Stimulated activated CD4-positive, alpha-beta T cell treated with anti-CD3 and anti-CD28 coated beads, Interleukin-4, amount 100 ng/mL, for 48 hours (primary cell): ENCODE measurements at places on chromosomes 5 and 9.

DNA sequence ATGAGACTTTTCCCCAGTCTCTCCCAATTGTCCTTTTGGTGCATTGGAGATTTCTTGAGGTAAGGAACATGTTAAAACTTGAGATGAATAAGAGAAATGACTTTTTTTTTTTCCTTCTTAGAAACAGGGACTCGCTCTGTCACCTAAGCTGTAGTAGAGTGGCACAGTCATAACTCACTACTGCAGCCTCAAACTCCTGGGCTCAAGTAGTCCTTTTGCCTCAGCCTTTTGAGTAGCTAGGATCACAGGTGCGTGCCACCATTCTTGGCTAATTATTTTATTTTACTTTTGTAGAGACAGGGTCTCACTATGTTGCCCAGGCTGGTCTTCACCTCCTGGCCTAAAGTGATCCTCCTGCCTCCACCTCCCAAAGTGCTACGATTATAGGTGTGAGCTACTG is 25.9 kb downstream of the CDC42SE2 start:
- no peak for DNase-seq

GRCh38 chr9:4316409-4316808 is 16.5 kb upstream of the GLIS3 start:
- no peak for DNase-seq

DNA sequence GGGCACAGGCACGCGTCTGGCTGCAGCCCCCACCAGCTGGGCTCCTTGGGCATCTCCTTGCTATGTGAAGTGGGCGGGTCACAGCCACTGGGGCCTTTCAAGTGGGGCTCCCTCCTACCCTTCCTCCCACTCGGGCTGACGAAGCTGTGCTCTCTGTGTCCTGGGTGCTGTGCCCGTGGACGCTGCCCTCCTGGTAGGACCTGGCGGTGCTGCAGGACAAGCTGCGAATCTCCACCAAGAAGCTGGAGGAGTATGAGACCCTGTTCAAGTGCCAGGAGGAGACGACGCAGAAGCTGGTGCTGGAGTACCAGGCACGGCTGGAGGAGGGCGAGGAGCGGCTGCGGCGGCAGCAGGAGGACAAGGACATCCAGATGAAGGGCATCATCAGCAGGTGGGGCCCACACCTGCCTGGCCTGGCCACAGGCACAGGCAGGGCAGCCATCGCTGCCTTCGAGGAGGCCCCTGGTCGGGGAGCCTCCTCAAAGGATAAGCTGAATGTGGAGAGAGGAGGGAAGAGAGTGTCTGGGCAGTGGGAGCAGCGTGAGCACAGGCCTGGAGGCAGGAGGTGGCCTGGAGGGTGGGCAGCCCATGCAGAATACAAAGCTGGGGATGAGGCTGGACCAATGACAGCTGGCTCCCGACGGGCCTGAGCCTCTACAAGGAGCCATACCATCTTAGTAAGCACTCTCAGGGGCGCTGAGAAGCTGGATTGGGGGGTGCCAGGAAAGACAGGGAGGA is 124.7 kb downstream of the DAB2IP start:
- DNase-seq, result no peak

- DNase-seq, result no peak
These were observed 1091.3 kb upstream of the CDH6 start for GRCh38 chr5:30102185-30102584.

DNA sequence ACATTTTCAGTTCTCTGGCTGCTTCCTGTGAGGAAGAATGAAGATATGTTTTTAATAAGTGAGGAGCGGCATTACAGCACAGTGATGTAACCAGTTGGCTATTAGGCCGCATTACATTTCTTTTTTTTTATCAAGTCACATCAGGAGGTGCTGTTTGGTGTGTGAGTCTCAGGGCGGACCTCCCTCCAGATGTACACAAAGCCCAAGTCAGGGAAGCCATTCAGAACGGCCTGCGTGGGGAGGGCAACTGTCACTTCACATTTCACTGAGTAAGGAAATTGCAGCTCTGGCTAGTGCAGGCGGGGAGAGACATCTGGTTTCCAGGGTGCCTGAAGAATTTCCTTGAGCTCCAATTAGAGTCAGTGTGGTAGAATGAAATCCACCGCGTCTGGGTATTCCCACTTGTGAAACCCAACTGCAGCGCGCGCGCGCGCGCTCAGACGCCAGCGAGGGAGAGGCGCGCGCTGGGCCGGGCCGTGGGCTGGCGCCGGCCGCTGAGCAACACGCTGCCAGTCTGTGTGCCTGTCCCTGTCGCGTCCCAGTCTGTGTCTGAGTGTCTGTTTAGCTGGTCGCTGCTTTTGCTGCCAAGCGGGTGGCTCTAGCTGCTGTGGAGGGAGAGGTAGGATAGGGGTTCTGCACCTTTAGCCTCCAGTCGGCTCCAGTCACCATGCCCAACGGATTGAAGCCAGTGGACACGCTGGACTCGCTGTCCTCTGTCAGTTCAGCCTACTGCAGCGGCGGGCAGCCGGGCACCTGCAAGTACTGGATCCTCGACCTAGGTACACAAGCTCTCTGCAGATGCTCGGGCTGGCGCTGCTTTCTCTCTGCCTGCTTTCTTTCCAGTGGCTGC is 140.8 kb upstream of the OTULINL start:
- no peak for DNase-seq

DNA sequence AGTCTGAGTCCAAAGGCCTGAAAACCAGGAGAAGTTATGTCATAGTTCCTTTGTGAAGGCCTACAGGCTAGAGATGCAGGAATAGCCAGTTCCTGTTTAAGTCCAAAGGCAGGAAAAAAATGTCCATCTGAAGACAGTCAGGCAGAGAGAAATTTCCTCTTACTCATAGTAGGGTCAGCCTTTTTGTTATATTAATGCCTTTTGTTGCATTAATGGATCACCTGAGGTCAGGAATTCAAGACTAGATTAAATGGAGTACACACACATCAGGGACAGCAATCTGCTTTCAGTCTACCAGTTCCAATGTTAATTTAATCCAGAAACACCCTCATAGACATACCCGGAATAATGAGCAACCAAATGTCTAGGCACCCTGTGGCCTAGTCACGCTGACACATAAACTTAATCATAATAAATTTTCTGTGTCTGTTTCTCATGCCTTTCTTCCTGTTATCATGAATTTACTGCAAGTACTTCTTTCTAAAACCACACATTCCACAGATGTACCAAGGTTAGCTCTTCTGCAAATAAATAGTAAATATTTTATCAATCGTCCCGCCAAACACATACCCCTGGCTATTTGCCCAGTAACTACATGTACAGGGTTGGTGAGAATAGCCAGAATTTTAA is 703.9 kb downstream of the EFNA5 start:
- DNase-seq, result no peak

- DNase-seq, result no peak
These were observed 71.9 kb upstream of the SPATA31E1 start for GRCh38 chr9:87810679-87811178.

DNA sequence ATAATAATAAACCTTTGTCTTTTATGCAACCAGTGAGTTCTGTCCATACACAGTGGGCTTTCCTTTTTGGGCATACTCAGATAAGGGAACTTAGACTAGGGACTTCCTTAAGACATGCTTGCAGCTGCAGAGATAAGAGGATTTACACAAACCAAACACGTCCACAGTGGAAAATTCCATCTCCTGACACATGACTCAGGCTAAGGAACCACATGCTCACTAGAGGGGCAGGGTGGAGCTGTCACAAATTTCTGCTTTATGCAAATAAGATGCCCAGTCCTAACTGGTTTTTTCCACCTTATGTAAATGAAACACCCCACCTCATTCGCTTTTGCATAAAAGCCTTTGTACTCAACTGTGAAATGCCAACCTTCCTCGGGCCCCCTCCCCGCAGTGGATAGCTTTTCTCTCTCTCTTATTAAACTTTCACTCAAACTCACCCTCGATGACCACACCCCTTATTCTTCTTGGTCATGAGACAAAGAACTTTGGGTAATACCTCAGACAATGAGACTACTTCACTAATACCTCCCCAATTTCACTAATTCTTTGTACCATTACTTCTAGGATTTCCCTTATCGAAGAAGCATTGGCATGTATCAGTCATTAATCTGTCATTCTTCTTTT is 170.3 kb upstream of the FTMT start:
- no peak for DNase-seq

DNA sequence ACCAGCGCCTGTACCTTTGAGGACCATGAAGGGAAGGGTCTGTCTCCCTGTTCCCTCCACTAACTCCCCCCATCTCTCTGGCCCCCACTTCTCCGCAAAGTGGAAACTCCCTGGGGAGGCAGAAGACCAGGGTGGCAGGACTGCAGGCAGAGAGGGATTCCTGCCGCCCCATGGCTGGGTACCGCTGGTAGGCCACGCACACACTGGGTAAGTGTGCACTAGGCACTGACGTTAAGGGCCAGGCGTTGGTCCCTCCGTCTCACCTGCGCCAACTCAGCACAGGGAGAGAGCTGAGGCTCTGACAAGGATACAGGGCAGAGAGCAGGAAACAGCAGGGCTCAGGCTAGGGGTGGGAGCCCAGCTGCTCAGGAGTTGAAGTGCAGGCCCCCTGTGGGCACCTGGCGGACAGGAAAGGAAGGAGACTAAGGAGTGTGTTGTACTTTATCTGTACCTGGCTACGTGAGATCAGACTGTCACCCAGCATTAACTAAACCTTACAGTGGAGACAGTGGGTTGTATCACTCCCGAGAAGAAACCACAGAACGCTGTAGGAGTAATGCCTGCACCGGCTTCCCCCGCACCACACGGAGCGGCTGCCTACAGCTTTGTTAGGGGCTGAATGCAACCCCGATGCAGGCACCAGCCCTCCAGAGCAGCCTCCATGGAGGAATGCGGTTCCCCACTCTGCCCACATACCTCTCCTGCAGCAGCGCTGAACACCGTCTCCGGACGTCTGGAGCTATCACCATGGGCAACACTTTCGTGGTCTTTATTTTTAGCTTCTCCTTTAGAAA is 34.2 kb upstream of the CLPTM1L start:
- DNase-seq, result no peak

DNA sequence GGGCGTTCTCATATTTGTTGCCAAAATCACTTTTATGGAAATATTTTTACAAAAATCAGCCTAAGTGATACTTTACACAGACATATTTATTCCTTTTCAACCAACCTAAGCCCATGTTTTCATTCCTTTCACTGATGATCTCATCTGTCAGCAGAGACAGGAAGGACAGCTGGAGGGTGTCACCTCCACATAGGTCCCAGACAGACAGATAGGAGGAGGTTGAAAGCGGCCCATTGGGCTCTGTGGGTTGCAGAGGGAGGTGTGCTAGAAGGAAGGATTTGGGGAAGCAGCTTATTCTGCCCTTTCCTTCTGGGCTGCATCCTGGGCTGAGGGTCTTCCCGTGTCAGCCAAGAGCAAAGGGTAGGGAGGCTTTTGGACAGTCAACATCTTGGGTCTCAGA is 26.0 kb upstream of the SEMA4D start:
- no peak for DNase-seq

DNA sequence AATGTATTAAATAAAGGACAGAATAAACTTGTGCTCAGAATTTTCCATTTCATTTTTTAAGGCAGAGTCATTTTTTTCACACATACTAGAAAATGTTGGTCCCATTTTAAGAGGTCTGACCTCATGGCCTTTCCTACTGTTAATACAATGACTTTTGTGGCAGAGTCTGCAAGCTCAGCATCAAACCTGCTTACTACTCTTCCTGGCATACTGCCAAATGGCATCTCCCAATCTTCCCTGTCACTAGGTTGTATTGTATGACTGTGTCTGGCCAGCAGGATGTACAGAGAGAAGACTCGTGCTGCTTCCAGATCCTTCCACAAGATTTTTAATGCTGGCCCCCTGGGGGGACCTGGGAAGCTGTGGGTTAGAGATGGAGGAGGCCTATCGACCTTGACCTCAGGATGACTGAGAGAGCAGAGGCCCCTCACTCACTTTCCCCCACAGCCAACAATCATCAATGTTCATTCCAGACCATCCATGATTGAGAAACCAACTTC is 64.7 kb downstream of the BARX1 start:
- DNase-seq, result no peak

DNA sequence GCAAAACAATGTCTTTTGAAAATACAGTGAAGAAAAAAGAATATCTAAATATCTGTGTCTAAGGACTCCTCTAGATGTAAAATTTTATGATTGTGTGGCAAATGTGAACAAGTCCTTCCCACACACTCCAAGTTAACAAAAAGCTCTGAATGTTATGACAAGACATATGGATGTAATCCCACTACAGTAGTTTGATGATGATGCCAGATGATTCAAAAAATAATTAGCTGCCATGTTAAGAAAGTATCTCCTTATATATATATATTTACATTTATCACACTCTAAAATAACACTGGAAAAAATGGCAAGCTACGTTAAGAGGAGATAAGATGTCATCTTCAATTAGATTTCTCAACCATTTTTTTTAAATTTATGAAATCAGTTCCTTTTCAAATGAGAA is 178.5 kb downstream of the NFIB start:
- DNase-seq, result no peak

- DNase-seq, result no peak
These were observed 234.8 kb downstream of the MED10 start for GRCh38 chr5:6143523-6143922.

GRCh38 chr5:143106174-143106573 is 297.3 kb downstream of the NR3C1 start:
- no peak for DNase-seq
